ENCODE measurements at places on chromosomes 6 and 20. TPM values are rescaled to one million over a fixed set of nuclear protein-coding genes. Genes with fewer than 3 reads are reported as not detected.

DNA sequence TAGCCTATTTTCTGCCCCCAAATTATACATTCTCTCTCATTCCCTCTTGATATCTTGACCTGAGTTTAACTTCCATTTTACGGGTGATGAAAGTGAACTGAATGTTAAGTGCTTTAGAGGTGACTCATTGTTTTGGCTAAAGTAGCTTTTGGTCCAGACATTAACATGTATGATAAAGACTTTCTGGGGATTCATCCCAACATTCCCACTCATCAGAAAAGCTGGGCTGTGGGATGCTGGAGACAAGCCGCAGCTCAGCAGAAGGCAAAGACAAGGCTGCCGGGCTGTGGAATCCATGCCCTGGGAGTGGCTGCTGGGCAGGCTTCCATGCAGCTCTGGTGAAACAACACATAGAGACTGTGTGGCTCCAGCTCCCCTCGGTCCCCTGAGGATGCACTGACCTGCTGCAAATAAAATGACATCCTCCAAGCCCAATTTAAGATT is 89.9 kb upstream of the SYNDIG1 start:
- no peak for DNase-seq

DNA sequence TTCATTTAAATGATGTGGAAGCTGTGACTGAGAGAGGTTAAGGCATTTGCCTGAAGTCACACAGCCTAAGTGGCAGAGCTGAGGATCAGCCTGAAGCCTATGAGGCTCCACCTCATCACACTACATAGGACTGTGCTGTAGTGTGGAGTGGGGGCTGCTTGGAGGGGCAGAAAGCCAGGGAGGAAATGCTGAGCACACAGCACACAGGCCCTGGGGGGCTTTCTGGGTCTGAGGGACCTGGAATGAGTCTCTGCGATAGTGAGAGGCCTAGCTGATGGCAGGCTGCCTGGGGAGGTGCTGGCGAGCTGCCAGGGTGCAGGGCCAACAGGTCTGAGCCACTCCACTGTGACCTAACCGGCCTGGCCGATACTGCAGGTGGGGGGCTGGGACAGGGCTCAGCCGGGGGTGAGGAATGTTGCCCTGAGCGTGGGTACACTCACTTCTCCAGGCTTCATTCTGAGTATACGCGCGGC is 2.2 kb upstream of the ARHGAP40 start:
- DNase-seq, result no peak

- DNase-seq, result no peak
These were observed 328.4 kb downstream of the TPBG start for GRCh38 chr6:82691997-82692396.

DNA sequence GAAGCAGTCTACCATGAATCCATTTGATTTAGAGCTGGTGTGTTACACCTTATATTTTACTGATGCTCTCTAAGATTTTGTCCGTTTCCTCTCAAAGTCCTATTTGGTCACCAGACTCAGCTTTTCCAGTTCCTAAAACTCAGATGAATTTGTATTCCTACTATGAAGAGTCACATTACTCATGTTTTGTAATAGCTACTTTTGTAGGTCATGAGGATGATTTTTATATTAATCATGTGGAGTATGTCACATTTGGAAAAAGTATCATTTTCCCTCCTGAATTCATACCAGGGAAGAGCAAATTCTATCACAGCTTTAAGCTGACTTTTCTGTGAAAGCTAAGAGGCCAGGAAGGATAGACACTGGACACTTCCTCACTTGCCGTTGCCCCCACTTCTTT is 140.6 kb upstream of the SCGN start:
- DNase-seq, result no peak

- no peak for DNase-seq
These were observed 79.5 kb downstream of the CD83 start for GRCh38 chr6:14197118-14197517.

DNA sequence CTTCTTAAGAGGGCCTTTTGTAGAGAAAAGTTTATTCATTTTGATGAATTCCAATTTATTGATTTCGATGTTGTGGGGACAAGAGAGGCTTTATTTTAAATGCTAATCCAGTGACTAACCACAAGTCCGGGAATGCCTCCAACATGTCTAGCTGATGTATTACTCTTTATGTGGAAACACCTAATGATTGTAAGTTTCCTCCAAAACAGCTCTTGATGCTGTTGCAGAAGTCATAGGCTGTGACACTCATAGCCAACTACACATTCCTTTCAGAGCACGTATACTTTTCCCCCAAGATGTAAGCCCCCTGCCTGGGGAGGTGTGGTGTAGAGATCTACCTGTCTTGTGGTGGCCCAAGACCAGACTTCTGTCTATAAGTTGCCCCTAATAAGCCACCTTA is 61.3 kb upstream of the RNF24 start:
- DNase-seq, result no peak

- DNase-seq, result no peak
These were observed 29.5 kb downstream of the FASTKD5 start for GRCh38 chr20:3130051-3130600.

DNA sequence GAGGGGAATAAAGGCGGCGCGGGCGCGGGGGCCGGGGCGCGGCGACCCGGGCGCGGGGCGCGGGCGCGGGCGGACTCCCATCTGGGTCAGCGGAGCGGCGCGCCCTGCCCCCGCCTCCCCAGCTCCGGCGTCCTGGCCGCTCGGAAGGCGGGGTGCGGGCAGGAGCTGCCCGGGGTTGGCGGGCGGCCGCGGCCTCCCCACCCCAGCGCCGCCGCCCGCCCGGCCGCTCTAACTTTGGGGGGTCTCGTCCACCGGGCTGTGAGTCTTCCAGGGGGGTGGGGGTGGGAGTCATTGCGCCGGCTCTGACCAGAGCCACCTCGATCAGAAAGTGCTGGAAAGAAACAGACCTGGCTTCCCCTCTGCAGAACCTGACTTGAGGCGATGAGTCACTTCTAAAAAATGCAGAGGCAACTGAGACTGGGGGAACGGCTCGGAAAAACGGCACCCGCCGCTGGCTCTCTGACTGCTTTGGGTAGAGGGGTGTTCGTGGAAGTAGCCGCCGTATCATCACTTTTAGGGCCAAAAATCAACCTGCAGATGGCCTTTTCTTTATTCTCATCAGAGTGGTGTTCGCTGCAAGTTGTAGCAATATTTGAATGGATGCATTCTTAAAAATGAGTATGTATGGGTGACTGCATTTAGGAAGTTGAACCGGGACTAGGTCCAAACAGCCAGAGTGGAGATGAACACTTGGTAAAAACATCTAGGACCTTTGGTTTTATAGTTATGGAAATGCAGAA is 667 bp downstream of the CAP2 start:
- DNase-seq, result peak; percentile 48

DNA sequence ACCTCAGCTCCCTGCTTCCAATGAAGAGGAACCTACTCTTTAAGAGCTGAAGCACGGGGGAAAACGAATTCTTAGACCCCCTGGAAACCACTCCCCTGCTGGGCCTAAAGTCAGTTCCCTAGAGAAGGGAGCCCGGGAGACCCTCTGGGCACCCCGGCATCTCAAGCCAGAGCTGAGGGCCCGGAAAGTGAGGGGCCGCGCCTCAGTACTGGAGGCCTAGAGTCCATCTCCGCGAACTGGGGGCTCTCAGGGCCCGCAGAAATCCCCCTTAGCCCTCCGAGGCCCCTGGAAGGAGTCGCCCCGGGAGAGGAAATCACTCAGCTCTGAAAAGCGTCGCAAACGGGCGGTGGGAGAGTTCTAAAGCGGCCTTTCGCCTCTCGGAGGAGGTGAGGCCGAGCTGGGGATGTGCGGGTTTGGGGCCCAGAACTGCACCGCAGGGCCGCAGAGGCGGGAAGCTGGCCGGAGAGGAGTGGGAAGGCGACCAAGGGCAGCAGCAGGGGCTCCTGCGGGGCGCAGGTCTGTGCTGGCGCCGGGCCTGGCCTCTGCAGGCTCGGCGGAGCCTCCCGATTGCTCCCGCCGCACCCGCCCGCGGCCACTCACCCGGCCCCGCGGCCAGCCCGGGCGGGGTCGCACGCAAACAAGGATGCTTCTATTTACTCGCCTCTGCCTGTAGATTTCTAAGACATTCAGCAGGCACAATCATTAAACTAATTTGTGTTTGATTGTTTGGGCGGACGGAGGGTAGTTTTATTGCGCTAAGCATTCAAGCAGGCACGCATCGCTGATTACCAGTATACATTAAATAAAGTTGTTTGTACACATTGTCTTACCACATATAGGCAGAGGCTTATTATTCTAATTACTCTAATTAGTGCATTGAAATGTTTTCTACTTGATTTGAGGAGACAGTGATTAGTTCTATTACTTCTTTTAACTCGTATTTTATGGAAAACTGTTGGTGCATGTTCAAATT is 9.2 kb downstream of the POU3F2 start:
- no peak for DNase-seq

- no peak for DNase-seq
These were observed 22.2 kb downstream of the OLIG3 start for GRCh38 chr6:137471986-137472385.

GRCh38 chr6:86107985-86108384 is 465.3 kb upstream of the SYNCRIP start:
- DNase-seq, result no peak

DNA sequence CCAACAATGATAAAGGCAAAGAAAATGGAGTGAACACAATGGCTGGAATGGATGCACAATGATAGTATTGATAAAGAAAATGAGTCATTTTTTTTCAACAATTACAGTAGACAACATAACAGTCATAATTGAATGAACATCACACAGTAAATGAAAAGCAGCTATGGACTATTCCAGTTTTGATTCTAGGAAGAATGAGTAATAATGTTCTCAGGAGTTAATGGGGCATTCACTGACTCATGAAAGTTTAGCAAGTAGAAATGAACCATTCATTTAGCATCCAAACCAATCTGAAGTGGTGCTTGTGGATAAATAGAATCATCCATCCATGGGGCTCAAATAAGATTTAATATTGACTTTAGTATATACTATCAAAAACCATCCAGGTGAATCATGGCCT is 1029.5 kb upstream of the GJE1 start:
- no peak for DNase-seq

- no peak for DNase-seq
These were observed 35.3 kb upstream of the CDKN1A start for GRCh38 chr6:36642913-36643817.

DNA sequence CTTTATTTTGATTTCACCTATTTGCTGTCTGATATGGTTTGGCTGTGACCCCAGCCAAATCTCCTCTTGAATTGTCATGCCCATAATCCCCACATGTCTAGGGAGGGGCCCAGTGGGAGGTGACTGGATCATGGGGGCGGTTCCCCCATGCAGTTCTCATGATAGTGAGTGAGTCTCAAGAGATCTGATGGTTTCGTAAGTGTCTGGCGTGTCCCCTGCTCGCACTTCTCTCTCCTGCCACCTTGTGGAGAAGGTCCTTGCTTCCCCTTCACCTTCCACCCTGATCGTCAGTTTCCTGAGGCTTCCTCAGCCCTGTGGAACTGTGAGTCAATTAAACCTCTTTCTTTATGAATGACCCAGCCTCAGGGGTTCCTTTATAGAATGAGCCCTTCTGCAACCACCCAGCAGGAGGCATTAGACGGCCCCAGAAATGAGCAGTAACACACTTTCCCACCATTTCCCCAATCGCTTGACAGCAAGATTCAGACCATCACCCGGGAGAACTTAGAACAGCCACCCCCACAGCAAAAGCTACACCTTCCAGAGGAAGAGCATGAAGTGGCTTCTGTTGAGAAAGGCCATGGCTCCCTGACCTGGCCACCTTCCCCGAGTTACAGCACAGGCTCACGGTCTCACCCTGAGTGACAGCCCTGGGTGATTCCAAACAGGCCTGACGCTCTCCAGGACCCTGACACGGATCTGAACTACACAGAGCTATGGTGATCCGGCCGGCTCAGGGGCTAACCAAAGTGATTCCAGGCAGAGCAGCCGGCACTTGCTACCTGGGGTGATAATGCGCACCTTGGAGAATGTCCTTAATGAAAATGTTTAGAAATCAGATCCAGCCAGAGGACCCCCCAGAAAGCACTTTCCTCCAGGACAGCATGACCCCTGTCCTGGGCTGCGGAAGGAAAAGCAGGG is 131.2 kb upstream of the CDH4 start:
- peak; percentile 11 for DNase-seq

- DNase-seq, result no peak
These were observed 16.0 kb downstream of the FOXO3 start for GRCh38 chr6:108576709-108577108.

GRCh38 chr20:16004108-16004854 is 569.0 kb downstream of the KIF16B start:
- no peak for DNase-seq

DNA sequence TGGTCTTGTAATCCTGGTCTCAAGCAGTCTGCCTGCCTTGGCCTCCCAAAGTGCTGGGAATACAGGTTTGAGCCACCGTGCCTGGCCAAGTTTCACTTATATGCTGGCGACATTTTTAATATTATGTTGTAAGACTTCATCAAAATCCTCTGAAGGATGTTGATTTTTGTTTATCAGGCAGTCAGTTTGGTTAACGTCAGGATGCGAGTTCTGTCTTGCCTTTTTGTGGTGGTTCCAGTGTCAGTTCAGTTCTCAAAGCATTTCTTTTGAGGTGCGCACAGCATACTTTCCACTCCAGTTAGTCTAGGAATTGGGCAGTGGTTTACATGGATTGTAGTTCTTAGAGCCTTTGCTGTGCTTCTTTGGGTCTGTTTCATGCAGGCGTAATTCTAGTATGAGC is 24.9 kb downstream of the SCAF8 start:
- no peak for DNase-seq

The MDFI gene
- polyA plus RNA-seq, result 20.6 TPM

The TXLNB gene
- 0.58 TPM for polyA plus RNA-seq

The FILIP1 gene
- polyA plus RNA-seq, result 25.5 TPM

The CASS4 gene
- polyA plus RNA-seq, result 1.1 TPM

The GINM1 gene
- 73.5 TPM for polyA plus RNA-seq

The TAF11 gene
- polyA plus RNA-seq, result 36.4 TPM

The DOK5 gene
- 4.2 TPM for polyA plus RNA-seq

The TRIM31 gene
- polyA plus RNA-seq, result 9.6 TPM

The PYGB gene
- 237 TPM for polyA plus RNA-seq

The MAP3K7 gene
- 15.4 TPM for polyA plus RNA-seq

The GTSF1L gene
- not detected for polyA plus RNA-seq
